ENCODE measurements at places on chromosomes 11 and 22.

GRCh38 chr11:96230686-96231085, 112.3 kb downstream of the MAML2 start:
- no peak for DNase-seq

DNA sequence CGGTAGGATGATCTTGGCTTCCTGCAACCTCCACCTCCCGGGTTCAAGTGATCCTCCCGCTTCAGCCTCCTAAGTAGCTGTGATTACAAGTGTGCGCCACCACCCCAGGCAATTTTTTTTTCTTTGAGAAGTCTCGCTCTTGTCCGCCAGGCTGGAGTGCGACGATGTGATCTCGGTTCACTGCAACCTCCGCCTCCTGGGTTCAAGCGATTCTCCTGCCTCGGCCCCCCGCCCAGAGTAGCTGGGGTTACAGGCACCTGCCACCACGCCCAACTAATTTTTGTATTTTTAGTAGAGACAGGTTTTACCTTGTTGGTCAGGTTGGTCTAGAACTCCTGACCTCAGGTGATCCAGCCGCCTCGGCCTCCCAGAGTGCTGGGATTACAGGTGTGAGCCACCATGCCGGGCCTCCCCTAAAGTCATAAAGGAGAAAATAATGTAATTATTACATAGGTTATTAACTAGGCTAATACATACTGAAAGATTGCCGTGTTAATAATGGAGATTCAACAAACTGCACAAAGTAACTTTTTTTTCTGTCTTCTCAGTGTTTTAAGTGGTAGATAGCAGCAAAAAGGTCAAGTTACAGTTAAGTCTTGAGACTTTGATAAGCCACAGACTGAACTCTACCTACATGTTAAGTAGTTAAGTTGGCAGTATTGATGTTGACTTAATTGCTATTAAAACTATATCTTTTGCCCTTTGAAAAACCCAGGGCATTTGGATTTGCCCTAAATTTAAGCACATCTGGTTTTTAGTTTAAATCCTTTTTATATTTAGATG, 3.9 kb downstream of the CAPRIN1 start:
- no peak for DNase-seq

- DNase-seq, result no peak
These were observed 11.0 kb upstream of the CWF19L2 start for GRCh38 chr11:107468596-107468995.

GRCh38 chr22:46209262-46209661, 40.8 kb downstream of the CDPF1 start:
- no peak for DNase-seq

DNA sequence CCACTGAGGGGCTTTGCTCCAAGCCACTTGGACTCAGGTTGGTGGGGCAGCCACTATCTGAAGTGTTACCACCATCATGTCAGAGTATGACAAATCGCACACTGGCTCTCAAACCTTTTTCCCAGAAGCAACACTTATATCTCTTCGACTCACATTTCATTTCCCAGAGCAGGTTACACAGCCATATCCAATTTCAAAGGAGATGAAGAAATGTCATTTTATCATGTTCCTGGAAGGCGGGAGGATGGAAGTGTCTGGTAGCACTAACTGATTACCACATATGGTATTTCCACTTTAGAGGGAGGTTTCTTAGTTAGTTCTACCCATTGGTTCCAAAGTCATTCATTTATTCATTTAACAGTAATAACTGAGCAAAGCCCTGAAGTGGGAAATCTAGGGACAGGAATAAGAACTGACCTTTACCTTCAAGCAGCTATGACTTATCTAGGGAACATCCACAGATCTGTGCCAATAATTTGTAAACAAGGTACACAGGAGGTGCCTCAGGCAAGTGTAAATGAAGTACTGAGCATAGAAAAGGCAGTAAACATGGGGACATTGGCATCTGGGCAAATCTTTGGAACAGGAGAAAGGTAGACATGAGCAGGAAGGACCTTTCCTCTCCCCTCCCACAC, 54.9 kb upstream of the LRRC55 start:
- DNase-seq, result no peak

- DNase-seq, result no peak
These were observed 5.4 kb upstream of the TXN2 start for GRCh38 chr22:36486619-36487384.
